ENCODE measurements at places on chromosomes 2 and 18.

- DNase-seq, result peak; percentile 43
Measured at GRCh38 chr2:198782734-198783133, 675.0 kb downstream of the SATB2 start.

DNA sequence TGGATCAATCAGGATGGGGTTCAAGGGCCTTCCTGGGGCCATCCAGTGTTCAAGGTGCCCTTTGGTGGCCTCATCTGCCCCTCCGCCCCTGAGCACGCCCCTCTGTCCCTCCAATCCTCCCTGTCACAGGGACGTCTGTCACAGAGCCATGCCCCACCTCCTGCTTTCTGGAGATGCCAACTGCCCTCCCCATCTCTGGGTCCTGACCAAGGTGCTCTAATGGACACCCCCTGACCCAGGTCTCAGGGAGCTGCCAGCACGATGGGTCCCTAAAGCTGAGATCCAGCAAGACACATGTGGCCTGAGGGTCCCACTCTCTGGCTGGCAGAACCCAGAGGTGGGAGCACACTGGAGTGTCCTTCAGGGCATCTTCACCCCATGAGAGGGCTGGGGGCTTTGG lies 2.1 kb upstream of the TEKT4 start:
- no peak for DNase-seq

DNA sequence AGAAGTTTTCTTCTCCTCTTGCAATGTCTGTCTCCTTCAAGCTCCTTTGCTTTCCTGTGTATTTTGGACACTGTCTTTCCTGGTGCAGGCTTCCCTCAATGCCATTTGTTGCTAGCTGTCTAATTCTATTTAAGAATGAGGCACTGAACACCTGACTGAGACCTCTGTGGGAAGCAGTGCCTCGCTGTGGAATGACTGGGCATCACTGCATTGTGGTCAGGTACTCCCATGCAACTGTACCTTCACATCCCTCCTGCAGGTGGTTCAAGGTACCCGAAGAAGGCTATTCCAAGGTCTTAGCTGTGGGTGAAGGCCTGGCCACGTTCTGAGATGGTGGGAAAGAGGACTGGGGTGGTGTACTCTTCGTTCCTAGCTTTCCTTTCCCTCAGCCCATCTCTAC lies 152.8 kb upstream of the CTAGE1 start:
- no peak for DNase-seq

DNA sequence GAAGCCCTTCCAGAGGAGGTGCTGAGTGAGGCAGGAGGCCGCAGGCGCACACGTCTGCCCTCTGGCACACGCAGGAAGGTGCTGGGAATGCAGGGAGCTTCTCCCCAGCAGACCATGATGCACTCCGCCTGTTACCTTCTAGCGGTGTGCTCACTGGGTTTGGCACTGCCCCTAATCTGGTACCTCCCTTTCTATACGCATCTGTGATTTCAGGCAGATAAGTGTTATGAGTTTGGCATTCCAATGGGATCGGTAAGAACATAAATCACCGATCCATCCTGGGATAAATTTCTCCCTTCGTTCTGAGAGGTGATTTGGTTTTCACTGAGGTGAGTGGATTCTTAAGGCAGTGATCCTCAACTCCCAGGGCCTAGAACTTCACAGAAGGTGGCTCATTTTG lies 34.6 kb downstream of the ODC1 start:
- DNase-seq, result no peak

GRCh38 chr2:10482460-10482859 lies 34.3 kb upstream of the ODC1 start:
- no peak for DNase-seq

DNA sequence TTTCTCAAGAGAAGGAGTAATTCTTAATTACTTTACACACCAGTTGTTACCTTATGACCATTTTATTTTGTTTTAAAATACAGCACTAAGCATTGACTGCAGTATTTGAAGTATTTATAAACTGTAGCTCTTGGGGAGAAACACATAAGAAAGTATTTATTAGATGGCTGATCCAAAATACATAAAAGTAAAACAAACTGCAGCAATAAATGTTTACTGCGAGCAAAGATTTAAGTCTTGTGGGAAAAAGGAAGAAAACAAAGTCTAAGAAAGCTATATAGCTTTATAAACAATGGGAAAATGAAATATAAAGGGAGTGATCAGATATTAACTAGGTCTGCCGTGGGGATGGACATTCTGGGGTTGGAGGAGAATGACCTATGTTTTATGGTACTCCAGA lies 347.2 kb upstream of the ZC3H15 start:
- DNase-seq, result no peak

GRCh38 chr2:232137356-232138147 lies 176.0 kb downstream of the DIS3L2 start:
- no peak for DNase-seq

GRCh38 chr2:18536697-18537096 lies 23.8 kb downstream of the RDH14 start:
- DNase-seq, result no peak

DNA sequence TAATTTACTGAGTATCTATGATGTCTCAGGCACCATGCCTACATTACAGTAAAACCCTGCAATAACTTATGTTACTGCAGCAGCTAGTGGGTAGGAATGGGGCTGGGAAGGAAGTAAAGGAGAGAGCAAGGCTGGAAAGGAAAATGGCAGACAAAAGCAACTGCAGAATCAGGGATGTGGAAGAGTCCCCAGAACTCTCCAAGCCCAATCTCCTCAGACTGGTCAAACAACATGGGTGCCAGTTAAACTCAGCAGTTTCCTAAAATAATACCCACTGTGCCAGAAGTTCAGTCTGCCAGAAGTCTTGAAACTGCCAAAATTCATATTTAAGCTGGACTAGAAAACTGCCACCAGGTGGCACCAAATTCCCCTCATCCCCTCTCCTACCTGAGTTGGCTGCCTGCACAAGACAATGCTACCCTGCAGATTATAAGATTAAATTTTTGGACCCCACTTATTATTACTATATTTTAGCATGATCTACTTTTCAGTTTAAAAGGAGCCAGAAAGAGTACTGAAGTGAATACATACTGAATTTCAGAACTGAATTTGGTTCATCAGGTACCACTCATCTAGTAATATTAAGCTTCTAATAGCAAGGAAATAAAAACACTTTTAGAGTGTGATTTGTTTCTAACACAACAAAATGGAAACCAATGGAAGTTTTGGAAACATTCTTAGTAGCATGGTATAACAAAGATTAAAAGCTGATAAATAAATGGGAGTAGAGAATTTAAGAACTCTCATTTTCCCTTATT lies 86.8 kb upstream of the DNER start:
- DNase-seq, result peak; percentile 66

GRCh38 chr2:233915128-233915527 lies 2.0 kb upstream of the TRPM8 start:
- no peak for DNase-seq

- peak; percentile 12 for DNase-seq
Measured at GRCh38 chr2:5365871-5366461, 326.2 kb upstream of the SOX11 start.

- DNase-seq, result no peak
Measured at GRCh38 chr2:66269166-66269565, 165.8 kb upstream of the MEIS1 start.

GRCh38 chr2:80482276-80482675 lies 177.7 kb upstream of the LRRTM1 start:
- no peak for DNase-seq

DNA sequence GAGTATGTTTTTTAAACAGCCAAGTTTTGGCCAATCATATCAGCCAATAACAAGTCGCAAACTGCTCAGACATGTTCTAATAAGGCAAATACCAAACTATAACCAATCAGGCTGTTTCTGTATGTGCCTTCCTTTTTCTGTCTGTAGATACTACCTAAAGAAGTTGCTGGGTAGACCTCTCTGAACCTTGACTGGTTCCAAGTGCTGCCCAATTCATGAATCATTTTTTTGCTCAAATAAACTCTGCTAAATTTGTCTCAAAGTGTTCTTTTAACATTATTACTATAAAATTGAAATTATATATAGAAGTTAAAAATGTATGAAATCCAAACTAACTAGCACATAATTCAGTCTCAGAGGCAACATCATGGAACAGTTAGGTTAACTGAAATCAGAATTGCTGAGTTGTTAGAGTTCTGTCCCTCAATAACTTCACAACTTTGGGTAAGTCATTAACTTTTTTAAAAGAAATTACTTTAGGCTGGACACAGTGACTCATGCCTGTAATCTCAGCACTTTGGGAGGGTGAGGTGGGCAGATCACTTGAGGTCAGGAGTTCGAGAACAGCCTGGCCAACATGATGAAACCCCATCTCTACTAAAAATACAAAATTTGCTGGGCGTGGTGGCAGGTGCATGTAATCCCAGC lies 4.9 kb upstream of the TTC21B start:
- DNase-seq, result no peak

DNA sequence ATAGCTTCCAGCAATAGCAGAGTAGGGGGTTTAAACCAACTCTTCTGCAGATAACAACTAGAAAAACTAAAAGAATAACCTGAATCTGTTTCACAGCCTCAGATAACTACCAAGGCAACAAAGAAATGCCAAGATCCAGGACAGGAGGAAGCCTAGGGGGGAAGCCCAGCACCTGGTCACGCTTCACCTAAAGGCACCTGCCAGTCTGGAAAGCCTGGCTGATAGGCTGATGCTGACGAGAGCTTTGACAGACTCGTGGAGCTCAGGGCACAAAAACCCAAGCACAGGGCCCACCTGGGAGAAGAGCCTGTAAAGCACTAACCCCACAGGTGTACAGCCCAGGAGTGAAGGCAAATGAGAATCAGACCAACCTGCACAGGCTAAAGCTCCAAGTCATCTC lies 22.6 kb downstream of the EIPR1 start:
- DNase-seq, result no peak

DNA sequence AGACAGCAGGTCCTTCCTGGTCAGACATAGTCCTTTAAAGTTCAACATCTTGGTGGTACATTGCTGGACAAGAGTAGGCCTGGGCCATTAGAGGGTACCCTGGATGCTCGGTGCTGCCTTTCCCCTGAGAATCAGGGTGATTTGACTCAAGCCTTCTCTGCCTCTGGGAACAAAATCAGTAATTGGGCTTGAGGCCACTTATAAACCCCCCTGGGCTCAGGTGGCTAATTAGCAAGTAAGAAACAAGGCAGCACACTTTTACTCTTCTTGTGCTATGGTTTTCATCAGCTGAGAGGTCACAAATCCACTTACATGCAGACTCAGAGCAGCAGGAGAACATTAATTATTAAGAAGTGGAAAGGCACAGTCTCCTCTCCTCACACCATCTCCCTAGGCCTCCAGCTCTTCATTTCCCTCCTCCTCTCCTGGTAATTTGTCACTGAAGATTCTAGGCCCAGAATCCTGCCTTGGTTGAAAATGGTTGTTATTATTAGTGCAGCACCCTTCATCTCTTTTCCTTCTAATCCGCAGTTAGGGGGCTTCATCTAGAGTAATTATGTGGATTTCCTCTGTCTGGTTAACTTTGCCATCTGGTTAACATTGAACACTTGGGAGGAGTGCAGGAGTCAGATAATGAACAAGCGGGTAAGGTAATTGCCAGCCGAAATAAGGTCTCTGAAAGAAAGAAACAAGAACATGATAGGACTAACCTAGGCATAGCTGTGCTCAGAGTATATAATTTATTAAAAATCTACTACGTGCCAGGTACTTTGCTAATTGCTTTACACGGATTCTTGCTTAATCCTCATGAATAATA lies 29.7 kb upstream of the CASP10 start:
- DNase-seq, result no peak

DNA sequence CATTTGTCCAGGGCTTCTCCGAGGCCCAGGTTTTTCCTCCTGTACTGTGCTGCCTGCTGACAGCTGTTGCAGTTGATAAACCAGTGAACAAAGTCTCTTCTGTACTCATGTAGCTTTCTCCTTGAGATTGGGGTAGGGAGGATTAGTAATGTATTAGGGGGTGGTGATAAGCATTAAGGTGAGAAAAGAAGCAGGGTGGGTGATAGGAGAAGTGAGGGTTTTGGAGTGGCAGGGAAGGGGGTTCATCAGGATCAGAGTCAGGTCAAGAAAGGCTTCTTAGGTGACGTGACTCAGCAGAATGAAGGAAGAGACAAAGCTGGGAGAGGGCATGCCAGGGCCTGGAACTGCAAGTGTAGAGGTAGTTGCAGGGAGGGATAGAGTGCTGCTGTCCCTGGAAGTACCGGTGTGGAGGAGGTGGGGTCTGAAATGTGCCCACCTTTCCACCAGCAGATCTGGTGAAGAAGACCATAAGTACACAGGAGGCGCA lies 48.7 kb downstream of the PKP4 start:
- no peak for DNase-seq

DNA sequence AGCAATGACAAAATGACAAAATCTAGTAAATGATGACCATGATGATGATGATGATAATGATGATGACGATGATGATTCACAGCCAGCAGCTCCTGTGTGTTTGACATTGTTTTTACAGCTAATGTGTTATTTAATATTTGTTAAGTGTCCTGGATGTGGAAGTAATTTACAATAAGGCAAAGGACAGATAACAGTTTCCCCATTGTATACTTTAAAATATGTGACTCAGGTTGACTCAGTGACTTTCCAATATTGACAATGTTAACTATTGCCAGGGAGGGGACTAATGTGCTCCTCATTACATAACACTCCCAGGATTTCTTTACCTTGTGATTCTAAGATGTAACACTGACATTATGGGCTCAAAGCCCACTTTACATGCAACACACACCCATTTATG lies 602.2 kb downstream of the FBXO15 start:
- no peak for DNase-seq

- no peak for DNase-seq
Measured at GRCh38 chr2:119721043-119721442, 38.7 kb upstream of the PTPN4 start.

- no peak for DNase-seq
Measured at GRCh38 chr2:241481687-241482086, 26.7 kb downstream of the STK25 start.
